ENCODE measurements at places on chromosomes 2 and 18. TPM values are rescaled to one million over a fixed set of nuclear protein-coding genes. Genes with fewer than 3 reads are reported as not detected.

DNA sequence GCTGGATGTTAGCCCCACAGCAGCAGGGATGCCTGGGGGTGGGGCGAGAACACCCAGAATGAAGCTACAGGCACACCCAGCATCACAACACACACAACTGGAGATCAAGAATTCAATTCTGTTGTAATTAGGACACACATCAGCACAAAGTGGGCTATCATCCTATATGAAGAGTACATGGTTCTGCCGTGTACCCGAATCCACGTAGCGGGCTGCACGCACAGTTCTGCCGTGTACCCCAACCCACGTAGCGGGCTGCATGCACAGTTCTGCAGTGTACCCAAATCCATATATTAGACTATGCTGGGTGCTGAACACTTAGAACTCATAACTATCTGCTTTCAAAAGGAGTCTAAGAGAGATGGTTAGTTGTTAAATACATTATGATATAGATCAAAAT lies 86.5 kb downstream of the EIPR1 start:
- no peak for DNase-seq

DNA sequence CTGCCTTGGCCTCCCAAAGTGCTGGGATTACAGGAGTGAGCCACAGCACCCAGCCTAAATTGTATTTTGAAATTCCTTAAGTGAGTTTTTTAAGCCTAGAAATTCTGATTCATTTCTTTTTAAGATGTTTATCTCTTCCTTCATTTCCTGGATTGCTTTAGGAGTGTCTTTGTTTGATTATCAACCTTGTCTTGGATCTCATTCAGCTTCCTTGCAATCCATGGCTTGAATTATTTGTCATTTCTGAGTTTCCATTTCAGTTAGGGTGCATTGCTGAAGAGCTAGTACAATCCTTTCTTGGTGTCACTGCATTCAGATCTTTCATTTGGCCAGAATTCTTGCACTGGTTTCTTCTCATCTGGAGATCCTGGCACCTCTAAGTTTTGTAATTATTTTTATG lies 606.4 kb upstream of the ZNF804A start:
- no peak for DNase-seq

GRCh38 chr18:58699551-58699950 lies 28.3 kb downstream of the MALT1 start:
- DNase-seq, result no peak

- DNase-seq, result no peak
Observed at GRCh38 chr2:148658807-148659722, 14.5 kb downstream of the EPC2 start.

GRCh38 chr2:159155320-159155719 lies 131.2 kb downstream of the WDSUB1 start:
- DNase-seq, result no peak

GRCh38 chr2:35891936-35892335 lies 463.6 kb upstream of the CRIM1 start:
- DNase-seq, result no peak

DNA sequence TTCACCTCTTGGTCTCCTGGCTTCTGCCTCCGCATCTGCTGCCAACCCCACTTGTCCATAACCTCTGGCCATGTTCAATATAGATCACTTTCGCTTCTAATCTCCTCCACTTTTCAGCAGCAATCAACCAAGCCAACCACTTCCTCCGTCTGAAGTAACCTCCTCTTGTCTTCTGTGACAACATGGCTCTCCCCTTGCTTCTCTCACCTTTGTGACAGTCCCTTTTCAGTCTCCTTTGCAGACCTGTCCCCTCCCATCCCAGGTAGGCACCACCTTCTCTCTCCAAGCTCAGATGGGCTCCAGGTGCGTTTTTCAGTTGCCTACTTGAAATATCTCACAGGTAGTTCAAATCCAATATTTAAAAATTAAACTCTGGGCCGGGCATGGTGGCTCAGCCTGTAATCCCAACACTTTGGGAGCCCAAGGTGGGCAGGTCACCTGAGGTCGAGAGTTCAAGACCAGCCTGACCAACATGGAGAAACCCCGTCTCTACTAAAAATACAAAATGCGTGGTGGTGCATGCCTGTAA lies 4.7 kb upstream of the PSD4 start:
- DNase-seq, result no peak

DNA sequence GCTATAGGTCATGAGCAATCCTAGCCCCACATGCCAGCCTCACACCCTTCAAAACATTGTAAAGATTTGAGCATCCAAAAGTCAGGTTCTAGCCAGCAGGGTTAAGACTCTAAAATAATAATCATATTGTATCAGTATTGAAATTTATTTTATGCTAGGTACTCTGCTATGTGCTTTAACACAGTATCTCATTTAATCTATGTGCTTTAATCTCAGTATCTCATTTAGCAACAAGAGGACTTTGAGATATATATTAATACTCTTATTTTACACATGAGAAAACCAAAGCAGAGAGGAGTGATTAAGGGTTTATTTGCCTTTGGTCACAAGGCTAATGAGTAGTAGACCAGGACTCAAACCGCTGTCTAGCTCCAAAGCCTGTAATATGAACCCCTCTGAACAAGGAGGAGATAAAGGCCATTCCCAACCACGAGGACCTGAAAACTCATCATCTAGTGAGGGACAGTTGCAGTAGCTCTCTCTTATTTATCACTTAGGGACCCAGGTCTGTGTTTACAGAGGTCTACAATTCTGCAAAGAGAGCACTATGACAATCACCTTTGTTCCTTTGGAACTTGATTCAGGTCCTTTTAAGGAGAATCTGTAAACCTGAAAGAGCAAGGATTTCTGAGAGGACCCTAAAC lies 116.5 kb upstream of the SERTAD2 start:
- DNase-seq, result no peak

GRCh38 chr2:191230174-191230573 lies 15.0 kb upstream of the MYO1B start:
- no peak for DNase-seq

DNA sequence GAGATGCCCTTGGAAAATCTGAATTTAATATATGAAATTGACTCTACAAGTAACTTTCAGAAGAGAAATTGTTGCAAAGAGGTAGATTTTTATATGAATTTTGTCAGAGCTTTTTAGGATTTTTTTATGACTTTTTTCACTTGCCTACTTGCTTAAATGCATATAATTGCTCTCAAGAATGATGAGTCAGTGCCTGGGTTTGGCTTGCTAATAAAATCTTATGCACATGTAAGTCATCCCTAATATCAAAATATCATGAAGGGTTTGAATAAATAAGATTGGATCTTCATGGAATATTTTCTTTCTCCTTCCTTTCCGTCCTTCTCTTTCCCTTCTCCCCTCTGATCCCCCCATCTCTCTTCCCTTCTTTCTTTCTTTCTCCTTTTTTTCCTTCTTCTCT lies 354.1 kb downstream of the TXNL1 start:
- no peak for DNase-seq

DNA sequence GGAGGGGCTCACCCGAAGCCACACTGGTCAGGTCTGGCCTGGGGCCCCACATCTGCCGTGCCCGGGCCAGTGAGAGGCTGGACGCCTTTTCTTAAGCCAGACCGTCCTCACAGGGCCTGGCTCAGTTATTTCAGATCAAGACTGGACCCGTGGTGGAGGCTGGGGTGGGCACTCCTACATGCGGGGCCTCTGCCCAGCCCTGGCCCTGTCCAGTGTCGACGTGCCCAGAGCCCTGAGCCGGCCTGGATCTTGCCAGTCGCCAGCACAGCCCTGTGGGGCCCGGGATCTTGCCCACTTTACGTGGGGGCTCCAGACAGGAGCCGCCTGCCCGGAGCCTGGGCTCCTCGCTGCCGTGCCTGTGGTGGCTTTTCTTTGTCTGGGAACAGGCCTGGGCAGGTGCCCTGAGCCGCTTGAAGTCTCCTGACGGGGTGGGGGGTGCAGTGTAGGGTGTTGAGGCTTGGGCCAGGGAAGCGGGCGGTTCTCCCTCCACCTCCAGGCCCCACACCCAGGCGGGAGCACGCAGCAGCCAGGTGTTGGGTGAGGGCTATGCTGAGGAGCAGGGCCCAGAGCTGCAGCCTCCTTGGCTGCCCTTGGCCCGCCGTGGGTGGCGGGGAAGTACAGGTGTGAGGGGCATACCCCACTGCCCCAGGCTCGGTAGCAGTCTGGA lies 6.0 kb downstream of the GPC1 start:
- no peak for DNase-seq

SPC25 gene
- 29.8 TPM for total RNA-seq

NEMP2 gene
- total RNA-seq, result 8.6 TPM

DNAH6 gene
- total RNA-seq, result 1.6 TPM

PSTPIP2 gene
- total RNA-seq, result 20.0 TPM

METAP1D gene
- total RNA-seq, result 15.8 TPM

DES gene
- 4.2 TPM for total RNA-seq

STAT4 gene
- total RNA-seq, result 2.0 TPM

RBM43 gene
- 3.3 TPM for total RNA-seq
